ENCODE measurements at places on chromosomes 5 and 9.

DNA sequence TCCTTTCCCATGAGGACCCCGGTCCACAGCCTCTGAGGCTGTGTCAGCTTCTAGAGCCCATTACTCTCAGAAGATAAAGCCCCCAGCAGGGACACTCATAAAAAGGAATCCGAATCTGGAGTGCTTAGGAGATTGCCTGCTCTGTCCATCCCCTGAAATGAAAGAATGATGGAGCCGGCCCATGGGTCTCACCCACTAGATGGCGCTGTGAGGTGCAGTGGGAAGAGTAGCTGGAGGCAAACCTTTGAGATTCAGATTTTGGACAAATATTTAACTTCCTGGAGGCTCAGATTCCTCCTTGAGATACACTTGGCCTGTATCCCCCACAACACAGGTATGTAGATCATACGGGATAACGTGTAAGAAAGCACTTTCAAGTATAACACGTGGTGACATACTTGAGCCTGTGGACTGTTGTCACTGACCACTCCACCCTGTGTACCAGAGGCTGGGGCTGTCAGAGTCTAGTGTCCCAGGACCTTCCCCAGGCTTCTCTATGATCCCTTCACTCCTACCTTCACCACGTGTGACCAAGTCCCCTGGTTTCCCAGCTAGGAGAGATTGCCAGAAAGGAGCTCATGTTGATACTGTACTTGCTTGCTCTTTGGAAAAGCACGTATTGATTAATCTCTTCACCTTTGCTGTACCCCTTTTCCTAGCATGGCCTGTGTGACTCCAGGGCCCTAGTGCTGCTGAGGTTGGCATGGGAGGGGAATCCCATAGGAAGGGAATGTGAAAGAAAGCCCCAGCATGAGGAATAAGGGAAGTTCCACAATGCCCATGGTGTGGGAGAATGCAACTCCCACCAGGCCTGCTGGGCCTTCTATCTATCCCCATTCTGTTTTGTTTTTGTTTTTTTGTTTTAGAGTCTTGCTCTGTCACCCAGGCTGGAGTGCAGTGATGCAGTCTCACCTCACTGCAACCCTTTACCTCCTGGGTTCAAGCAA is 32.1 kb downstream of the TRMO start:
- DNase-seq: peak; percentile 57

DNA sequence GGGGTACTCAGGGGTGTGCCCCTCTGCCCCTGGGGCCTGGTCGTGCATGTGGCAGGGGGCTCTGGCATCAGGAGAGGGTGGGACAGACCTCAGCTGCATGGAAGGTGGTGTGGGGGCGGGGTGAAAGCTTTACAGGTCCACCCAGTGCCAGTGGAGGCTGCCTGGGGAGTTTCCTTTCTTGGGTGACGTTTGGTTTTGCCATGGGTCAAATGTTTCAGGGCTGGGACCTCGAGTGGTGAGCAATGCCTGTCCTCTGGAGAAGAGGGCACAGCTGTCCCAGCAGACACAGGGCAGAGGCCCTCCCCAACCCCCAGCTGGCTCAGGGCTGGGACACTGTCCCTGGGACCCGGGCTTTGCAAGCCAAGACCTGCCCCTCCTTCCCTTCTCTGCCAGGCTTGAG is 3.6 kb downstream of the RXRA start:
- DNase-seq: peak; percentile 65

- no peak for DNase-seq
Observed at GRCh38 chr9:134571326-134571931, 70.2 kb upstream of the COL5A1 start.

GRCh38 chr5:6502421-6502820 is 53.8 kb downstream of the UBE2QL1 start:
- no peak for DNase-seq

- peak; percentile 4 for DNase-seq
Observed at GRCh38 chr5:76224898-76225297, 141.7 kb downstream of the SV2C start.

DNA sequence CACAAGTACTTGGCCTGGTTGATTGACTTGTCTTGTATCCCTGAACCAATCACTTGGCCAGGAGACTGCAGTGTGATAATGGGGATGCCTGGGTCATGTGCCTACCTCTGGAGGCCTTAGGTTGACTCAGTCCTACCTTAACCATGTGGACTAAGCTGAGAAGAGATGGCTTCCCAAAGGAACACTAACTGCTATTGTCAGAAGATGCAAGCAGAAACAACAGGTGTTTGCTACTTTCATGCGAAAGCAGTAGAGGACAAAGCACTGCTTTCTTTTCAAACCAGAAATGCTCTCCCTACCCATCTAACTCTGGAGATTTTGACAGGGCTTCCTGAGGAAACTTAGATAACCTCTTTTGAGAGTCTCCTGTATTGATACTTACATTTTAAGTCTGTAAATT is 22.9 kb downstream of the CDK7 start:
- no peak for DNase-seq

GRCh38 chr9:38434853-38435252 is 10.6 kb upstream of the IGFBPL1 start:
- DNase-seq: no peak

GRCh38 chr5:67969176-67969575 is 246.4 kb upstream of the PIK3R1 start:
- DNase-seq: no peak

DNA sequence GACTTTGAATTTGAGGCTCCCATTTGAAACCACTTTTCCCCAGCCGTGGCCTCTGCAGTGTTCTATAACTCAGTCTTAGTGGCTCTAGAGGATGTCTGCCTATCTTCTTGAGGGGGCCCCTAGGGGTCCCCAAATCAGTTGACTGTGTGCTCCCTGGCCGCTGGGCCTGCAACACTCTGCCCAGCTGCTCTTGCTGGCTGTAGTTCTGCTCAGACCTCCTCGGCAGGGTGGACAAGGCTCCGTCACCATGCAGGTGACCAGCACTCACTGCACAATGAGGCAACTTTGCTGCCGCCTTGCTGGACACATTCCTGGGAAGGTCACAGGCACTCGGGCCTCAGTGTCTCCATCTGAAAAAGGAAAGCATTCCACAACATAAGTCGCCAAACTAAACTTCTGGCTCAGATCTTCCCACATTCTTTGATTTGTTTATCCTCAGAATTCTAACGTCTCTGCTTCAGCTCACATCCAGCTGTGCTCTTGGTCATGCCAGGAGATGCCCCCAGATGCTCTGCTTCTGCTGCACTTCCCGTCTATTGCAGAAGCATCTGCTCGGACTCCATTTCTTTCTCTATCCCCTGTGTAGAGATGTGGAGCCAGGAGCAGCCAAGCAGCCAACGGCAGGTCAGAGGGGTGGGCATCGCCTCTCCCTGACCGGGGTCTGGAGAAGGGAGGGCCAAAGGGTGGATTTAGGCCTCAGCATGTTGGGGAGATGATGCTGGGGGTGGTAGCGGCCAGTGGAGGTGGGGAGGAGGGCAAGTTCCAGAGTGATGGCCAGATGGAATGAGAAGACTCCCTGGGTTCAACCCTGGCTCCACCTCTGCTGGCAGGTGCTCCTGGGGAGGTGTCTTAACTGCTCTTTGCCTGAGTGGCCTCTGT is 133.6 kb downstream of the MVB12B start:
- no peak for DNase-seq

Data from inflammatory macrophage treated with lipopolysaccharide for 4 hours (primary cell).